NCI-H510A (cell line): ENCODE measurements at places on chromosomes 1 and 21.

- DNase-seq: no peak
Observed at GRCh38 chr1:160074865-160075264, 4.9 kb upstream of the KCNJ10 start.

- no peak for DNase-seq
Observed at GRCh38 chr1:43272161-43272560, 2.4 kb downstream of the TMEM125 start.

- DNase-seq: no peak
Observed at GRCh38 chr1:56235909-56236510, 343.4 kb downstream of the PLPP3 start.

DNA sequence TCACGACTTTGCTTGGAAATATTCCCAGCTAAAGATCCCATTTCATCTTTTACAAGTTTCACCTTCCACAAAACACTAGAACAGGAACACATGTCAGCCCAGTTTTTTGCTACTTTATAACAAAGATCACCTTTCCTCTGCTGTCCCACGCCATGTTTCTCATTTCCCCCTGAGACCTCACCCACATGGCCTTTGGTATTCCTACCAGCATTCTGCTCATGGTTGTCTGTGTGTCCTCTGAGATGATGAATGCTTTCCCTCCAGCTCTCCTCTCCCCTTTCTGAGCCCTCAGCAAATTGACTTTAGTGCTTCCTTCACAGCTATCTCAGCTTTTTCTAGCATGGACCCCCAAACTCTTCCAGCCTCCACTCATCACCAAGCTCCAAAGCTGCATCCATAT, 32.3 kb upstream of the ABCG1 start:
- DNase-seq: no peak

- DNase-seq: no peak
Observed at GRCh38 chr1:183966487-183966886, 71.0 kb downstream of the COLGALT2 start.

DNA sequence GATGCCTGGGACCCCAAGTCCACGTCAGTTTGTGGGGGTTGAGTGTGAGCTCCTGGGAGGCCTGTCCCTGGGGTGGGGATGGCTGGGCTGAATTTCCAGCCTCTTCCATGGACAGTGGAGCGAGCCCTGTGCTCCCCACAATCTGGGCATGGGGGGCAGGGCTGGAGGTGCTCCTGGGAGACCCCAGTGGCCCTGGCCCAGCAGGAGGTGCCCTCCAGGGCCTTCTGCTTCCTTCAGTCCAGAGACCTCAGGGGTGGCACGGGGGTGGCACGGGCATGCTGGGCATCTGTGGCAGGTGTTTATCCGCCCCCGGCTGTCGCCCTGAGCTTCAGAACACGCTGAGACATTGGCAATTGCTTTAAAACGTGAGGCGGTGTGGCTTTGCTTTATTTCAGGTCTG, 40.9 kb downstream of the MORN1 start:
- no peak for DNase-seq

GRCh38 chr1:159081626-159082025, 5.1 kb upstream of the AIM2 start:
- no peak for DNase-seq

DNA sequence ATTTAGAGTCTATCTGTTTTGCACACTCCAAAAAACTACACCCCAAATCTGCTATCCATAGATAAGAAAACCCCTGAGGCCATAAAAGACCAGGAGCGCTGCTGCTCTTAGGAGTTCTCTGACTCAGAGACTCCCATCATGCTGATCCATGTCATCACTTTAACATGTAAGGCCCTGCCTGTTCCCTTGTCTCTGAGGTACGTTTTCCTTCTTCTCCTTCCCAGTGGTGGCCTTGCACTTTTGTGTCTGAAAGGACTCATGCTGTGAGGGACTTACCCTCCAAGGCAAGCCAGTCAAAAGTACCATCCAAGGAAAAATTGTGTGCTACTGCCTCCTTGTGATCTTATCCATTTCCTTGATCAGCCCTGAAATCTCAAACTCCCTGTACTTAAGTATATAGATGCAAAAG, 427.4 kb upstream of the NCAM2 start:
- DNase-seq: no peak

DNA sequence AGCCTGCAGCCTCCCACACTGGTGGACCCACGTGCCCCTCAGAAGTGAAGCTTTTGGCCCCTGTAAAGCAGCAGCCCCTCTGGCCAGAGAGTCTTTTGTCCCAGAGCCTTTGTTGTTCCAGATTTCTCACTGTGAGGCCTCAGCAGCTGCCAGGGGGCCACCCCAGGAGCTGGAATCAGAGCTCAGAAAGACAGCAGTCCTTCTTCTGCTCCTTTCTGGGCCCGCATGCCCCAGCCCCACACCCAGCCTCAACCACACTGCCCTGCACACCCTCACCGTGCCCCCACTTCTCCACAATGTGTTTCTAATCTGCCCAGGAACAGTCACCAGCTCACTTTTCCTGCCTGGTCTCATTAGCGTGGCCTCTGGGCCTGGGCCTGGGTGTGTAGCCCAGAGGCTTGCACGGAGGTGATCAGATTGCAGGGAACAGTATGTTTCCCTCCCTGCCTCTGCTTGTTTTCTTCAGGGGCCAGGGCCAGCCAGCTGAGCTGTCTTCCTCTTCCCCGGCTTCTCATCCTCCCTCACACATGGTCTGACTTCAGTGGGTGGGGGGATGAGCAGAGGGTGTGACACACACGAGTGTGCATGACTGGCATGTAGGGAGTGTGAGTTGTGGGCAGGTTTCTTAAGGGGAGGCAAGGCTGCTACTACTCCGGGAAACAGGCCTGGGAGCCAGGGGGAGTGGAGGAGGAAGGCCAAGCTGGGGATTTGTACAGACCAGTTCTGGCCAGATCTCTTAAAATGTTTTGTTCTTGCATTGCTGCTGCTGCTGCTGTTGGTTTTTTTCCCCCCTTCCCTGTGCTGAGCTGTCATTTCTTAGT, 82.5 kb upstream of the ZNF648 start:
- DNase-seq: no peak

DNA sequence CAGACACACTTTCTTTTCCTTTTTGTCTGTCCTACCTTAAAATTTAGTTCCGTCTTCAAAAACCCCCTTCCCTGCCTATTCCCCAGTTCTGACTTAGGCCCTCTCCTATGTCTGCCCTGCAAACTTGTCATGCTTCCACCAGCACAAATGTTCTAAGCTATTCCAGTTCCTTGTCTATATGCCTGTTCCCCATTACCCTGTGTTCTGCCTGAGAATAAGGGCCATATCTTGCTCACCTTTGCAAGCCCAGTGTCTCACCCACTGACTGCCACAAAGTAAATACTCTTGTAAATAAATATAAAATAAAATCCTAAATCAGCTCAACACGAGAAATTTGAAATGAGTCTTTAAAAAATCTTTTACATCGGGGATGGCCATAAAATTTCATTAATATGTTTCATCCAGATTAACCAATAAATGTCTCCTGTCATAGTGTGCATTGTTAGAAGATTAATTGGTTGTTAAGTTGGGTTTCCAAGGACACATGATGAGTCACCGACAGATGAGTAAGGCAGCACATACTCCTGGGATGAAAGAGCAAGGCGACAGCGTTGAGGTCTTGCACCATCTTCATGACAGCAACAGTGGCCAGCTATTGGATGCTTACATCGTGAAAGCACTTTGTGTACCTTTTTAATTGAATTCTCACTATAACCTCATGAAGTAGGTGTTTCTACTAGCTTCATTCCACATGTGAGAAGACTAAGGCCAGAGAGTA, 92.6 kb upstream of the NGF start:
- DNase-seq: peak; percentile 28
